Coronary artery (tissue), 2 donors: ENCODE measurements at places on chromosomes 2 and 18.

GRCh38 chr18:76615065-76615733 is 120.2 kb upstream of the ZNF516 start:
- no peak for DNase-seq

GRCh38 chr18:13137670-13138419 is 80.7 kb upstream of the LDLRAD4 start:
- no peak for DNase-seq

DNA sequence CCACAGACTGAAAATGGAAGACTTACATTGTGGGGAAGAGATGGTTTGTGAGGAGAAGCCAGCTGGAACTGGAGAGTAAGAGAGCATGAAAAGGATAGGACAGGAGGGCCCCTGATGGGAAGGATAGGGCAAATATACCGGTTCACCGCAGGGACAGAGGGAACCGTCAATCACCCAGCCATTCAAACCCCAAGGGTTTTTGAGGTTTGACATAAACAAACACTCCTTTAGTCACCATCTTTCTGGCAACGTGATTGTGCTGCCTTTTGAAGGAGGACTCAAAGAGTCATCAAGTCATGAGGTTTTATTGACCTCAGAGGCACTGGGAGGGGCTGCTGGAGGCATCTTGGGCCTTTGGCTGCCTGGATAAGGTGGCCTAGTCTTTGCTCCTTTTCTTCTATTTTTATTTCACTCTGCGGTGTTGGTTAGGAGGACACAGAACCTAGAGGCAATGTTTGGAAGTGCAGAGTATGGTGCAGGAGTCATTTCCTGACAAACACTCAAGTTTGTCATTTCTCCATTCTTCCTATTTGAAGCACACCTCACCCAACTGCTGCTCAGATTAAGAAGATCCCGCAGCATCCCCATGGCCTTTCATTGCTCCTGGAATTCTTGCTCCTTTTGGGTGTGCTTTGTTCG is 487.3 kb upstream of the SPRED2 start:
- no peak for DNase-seq

DNA sequence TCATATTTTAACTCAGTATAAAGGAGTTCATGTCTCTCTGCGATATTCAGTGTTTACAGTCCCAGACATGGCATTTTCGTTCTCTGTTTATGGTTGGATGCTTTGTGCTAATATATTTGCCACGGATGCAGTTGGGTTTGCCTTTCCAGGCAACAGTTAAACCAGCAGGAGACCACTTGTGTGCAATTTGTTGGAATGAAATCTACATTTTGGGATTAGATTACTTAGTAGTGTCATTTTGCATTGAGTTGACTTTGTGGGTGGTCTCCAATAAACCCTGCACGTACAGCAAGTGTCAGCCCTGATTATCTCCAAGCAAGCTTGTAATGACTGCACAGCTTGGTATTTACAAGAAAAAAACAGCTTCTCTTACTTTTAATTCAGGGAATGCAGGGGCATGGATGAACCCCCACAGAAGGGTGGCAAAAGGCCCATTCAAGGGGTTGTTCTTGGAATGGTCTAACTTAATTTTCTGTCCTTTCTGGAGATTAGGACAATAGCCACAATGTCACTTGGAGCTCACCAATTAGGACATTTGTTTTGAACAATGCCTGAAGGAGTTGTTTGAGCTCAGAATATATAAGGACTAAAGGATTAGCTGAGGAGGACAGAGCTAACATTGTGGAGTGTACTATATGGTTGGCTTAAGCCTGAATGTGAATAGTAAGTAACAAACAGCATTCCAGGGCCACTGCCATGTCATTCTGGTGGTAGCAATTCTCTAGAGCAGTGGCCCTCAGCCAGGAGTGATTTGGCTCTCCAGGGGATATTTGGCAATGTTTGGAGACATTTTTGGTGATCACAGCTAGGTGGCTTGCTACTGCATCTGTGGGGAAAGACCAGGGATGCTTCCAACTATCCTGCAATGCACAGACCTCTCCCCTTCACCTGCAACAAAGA is 121.5 kb downstream of the SLC4A3 start:
- DNase-seq, result no peak

DNA sequence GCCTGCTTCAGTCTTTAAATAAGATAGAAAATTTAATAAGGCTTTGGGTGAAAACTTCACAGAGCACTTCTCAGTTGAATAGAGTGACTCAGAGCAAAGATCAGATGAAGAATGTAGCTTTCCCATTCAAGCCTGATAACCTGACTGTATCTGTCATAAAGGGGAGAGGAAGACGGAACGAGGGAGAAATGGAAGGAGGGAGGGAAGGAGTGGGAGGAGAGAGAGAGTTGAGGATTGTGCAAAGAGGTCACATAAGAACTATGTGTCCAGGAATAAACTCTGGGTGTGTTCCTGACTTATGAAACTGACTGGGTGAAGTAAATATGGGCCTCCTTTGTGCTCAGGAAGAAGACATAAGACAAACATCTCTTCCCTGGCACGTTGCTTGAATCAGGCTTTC is 385.5 kb downstream of the LPIN1 start:
- no peak for DNase-seq
